Stimulated activated CD8-positive, alpha-beta memory T cell treated with anti-CD3 and anti-CD28 coated beads, Interleukin-7, amount 100 ng/mL, for 4 hours (primary cell): ENCODE measurements at places on chromosomes 13 and 19.

DNA sequence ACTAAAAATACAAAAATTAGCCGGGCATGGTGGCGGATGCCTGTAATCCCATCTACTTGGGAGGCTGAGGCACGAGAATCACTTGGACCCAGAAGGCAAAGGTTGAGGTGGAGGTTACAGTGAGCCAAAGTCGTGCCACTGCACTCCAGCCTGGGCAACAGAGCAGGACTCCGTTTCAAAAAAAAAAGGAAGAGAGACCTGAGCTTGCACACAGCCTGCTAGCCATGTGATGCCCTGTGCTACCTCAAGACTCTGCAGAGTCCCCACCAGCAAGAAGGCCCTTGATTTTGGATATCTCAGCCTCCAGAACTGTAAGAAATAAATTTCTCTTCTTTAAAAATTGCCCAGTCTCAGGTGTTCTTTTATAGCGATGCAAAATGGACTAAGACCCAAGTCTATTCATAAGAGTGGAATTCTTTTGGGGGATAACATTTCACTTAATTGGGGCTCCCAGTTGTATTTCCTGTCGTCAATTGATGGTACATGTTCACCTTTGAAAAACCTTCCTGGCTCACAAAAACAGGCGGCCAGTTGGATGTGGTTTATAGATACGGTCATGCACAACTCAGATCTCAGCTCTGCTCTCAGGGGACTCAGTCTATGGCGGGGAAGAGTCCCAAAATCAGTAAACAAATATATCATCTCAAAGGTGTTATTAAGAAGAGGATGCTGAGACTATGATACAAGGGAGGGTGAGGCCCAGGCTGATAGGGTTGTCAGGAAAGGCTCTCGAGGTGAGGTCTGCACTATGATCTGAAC is 2.4 kb upstream of the CHERP start:
- DNase-seq: no peak

- no peak for DNase-seq
These were observed 7.9 kb upstream of the PEAK3 start for GRCh38 chr19:2289714-2290435.

GRCh38 chr13:41188584-41188983 is 5.8 kb downstream of the KBTBD7 start:
- DNase-seq: no peak

DNA sequence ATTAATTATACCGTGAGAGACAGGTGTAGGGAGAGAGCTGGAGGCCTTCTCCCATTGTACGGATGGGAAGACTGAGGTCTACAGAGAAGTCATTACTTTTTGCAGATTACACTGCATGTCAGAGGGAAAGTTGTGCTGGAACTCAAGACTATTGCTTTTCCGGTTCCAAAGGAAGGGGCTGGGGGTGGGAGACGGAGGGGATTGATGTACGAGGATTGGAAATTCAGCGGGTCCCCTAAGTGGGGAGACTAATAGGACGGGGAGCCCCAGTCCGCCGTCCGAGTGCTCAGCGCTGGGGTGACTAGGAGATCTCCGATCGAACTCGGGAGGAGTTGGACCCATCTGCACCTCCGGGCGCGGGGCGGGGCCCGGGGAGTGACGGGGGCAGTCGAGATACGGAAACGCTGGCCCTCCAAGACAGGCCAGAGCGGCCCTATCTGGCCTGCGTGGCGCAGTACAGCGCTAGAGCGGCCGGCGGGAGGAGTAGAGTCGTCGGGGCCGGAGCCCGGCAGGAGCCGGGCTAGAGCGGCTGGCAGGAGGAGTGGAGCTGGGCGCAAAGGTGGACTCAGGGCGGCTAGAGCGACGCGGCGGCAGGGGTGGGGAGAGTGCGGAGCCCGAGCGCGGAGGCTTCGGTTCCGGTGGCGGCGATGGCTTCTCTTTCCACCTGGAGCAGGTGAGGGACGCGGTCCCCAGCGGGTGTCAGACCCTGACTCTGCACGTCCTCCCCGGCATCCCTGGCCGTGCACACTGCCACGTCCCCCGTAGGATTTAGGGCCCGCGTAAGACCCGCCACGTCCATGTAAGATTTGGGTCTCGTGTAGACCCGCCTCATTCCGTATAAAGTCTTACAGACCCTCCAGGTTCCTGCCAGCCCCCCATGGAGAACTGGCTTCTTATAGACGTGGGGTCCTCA is 1.1 kb downstream of the ARHGEF1 start:
- peak; percentile 87 for DNase-seq

- no peak for DNase-seq
These were observed 18.6 kb upstream of the LMTK3 start for GRCh38 chr19:48530066-48530720.

DNA sequence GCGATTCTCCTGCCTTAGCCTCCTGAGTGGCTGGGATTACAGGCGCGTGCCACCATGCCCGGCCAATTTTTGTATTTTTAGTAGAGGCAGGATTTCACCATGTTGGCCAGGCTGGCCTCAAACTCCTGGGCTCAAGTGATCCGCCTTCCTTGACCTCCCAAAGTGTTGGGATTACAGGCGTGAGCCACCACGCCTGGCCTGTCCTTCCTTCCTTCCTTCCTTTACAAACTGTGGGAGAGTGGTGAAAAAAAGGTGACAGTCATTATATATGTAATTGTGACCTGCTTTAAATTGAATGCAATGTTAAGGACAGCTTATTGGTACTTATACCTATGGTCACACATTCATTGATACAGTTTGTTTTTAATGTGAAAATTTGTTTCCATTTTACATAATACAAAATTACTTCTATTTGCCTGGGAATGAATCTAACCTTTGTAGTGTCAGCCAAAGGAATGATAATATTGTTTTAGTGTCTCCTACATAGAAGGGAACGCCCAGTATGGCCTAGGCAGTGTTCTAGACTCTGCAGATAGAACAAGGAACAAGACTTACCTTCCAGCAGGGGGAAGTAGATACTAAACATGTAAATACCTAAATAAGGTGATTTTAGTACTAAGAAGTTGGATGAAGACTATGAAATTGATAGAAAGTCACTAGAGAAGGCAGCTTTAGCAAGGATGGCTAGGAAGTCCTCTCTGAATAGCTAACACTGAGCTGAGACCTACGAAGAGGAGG is 146.3 kb downstream of the GGACT start:
- no peak for DNase-seq

DNA sequence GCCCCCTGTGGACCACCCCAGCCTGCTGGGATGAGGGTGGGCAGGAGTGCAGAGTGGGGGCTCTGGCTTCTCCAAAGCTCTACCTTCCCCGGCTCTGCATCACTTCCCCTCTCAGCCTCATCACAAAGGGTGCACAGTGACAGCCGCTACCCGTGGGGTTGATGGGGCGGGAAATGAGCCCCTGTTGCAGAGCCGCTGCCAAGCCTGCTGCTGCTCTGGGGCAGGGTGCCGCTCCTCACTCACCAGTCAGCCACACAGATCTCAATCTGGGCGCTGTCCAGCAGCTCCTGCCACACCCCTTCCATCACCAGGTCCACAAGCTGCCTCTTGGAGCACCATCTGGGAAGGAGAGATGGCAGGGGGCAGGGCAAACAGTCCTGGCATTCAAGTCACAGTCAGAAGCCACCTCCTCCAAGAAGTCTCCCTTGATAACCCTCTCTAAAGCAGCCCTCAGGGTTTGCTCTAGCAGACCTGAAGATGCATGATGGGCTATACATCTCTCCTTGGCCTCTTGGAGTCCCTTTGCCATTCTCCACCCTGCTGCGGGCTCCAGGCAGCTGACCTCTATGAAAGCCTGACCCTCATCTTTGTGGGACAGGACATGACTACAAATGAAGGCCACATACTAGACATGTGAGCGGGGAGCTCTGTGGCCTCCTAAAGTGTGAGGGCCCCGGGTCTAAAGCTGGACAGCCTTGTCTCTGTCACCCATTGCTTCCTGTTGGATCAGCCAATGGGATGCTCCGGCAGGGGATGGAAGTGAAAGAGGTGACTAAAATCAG is 15.7 kb downstream of the MRPS12 start:
- DNase-seq: no peak

GRCh38 chr13:84543962-84544361 is 661.7 kb upstream of the SLITRK1 start:
- no peak for DNase-seq

- peak; percentile 81 for DNase-seq
These were observed 8.3 kb upstream of the MZF1 start for GRCh38 chr19:58581227-58582141.

GRCh38 chr13:110699148-110700145 is 6.5 kb downstream of the CARS2 start:
- DNase-seq: no peak

GRCh38 chr19:10339380-10339960 is at the start of gene ICAM3:
Gene ICAM3, minus strand, starts transcription at chr19:10339624. Its CDS starts 10 bp downstream, at chr19:10339614.
- peak; percentile 57 for DNase-seq

- no peak for DNase-seq
These were observed 11.3 kb upstream of the FFAR2 start for GRCh38 chr19:35436477-35437405.

DNA sequence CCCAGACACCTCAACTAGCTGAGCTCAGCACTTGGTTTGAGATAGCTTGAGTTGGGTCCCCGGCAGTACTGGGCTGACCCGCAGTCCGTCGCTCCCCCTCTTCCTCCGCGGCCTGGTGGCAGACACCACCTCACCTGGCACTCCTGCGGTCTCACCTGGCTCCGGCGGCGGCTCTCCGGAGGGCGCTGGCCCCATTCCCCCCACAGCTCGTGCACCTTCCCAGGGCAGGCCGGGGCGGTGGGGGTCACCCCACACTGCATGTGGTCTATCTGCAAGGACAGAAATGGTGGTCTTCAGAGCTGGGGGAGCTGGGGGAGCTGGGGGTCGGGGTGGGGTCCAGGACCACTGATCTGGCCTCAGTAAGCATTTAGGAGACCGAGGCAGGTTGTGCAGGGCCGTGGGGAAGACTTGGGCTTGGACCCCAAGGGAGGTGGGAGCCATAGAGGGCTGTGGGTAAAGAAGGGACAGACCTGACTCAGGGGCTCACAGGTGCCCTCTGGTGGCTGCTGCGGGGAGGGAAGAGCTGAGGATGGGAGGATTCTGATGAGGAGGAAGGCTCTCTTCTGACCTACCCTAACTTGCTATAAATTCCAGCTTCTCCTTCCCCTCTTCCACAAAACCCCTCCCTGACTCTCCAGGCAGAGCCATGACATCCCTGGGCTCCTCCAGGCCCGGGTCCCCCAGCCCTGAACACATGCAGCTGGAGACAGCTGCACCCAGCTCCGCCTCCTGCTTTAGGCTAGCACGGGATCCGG is 6.7 kb upstream of the PLIN4 start:
- DNase-seq: peak; percentile 39

DNA sequence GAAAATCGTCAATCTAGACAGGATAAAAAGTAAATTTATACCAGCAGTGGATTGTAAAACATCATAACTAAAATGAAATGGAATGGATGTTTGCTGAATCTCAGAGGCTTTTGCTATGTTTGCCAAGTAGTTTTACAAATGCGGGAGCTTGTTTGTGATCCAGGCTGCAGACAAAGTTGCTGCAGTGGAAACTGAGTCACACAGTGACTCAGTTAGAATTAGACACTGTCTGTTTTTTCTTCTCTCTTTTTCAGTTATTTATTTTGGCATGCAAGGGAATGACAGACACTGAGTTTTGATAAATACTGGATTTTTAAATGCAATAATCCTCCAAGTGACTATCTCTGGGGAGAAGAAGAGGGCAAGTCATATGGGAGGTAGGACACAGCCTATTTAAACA is 4.6 kb upstream of the PNMA8A start:
- no peak for DNase-seq

DNA sequence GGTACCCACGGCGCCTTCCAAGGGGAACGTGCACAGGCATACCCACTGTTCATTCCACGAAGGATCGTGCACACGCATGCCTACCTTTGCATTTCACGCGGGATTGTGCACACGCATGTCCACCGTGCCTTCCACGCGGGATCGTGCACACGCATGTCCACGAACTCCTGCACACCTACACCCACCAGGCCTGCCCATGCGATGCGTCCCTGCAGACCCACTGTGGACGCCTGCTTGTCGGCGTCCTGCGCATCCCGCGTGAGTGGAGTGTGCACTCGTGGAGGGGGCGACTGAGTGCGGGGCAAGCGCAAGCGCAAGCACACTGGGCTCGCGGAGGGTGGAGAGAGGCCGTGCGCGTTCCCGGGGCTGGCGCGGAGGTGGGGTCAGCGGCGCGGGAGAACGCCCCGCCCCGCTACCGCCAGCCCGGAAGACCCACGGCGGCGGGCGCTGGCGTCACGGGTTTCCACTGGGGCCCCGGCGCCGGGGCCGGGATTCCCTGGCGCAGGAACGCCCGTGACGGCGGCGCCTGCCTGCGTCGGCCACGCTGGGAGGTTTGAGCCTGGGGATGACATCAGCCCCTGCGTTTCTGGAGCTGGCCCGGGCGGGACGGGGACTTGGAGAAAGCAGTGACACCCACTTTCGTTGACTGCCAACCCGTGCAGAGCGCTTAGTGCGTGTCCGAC is 18.7 kb downstream of the GADD45B start:
- DNase-seq: no peak

- DNase-seq: no peak
These were observed 25.3 kb downstream of the MAU2 start for GRCh38 chr19:19345970-19346369.

DNA sequence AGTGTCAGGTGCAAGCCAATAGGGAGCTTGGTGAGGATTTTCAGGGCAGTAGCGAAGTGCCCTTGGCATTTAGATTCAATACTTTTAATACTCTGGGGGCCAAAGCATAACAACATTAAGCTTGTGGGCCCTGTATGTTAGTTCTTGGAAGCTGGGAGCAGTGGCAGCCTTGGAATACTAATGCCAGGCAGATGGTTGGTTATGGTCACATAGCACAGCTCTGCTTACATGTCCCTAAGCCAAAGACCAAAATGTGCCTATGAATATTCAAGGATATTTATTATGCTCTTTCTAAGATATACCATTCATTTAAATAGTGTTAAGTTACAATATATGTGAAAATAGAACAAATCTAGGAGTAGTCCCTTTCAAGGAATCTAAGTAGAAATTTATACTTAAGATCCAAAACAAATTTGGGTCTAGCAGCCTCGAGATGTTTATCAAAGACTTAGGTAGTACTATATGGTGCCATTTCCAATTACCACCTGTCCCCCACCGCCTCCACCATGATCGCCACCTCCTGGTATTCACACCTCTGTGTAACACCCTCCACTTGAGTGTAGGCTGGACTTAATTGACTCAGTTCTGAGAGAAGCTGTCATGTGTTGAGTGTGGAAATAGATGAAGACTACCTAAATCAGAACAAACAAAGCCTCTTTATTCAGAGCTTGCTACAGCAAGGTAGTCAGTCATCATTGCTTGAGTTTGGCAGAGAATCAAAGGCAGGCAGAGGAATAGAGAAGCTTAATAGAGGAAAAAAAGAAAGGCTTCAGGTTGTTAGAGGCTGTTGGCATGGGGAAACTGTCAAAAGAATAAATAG is 261.0 kb downstream of the GPC5 start:
- no peak for DNase-seq
